Thyroid gland (tissue), 4 donors: ENCODE measurements at places on chromosomes 4 and X. TPM values are rescaled to one million over a fixed set of nuclear protein-coding genes. Genes with fewer than 3 reads are reported as not detected.
A peak's percentile ranks its signal among the peaks of the same experiment; 100 is the strongest.

Gene RPGR
- 22.6 TPM for total RNA-seq

Gene ARR3
- not detected for total RNA-seq

GRCh38 chr4:47930971-47931804 lies 16.8 kb upstream of the NFXL1 start:
- no peaks in the 10 kb centered on the region for H3K36me3 ChIP-seq
- no peaks in the 10 kb centered on the region for H3K4me1 ChIP-seq
- DNase-seq: peak; percentile 61
- H3K27ac ChIP-seq: peak overlapping the region; percentile 27
- no peaks in the 10 kb centered on the region for H3K27me3 ChIP-seq

Gene AASDH
- 16.6 TPM for total RNA-seq

- H3K27me3 ChIP-seq: no peaks in the 10 kb centered on the region
- no peak overlapping the region for H3K4me3 ChIP-seq
- H3K4me1 ChIP-seq: no peaks in the 10 kb centered on the region
- DNase-seq: no peak
These were observed 208.2 kb downstream of the TMA16 start for GRCh38 chr4:163702736-163703135.

Gene TDO2
- not detected for total RNA-seq

DNA sequence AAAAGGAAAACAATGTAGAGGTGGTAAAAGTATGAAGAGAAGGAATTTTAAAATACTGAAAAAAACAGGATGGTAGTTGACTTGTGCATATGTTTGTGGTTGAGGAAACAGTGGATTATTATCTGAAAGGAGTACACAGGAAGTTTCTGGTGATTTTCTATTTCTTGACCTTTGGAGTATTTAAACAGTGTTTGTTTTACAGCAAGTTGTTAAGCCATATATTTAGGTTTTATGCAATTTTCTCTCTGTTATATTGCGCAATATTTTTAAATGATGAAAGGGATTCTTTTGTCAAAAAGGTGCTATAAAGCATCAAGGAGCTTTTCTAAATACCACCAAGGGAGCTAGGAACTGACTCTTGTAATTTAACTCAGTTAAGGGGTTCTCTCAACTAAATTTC lies 343.1 kb upstream of the MAOA start:
- H3K36me3 ChIP-seq: no peaks in the 10 kb centered on the region
- H3K4me3 ChIP-seq: no peak overlapping the region
- no peaks in the 10 kb centered on the region for H3K27me3 ChIP-seq
- H3K27ac ChIP-seq: no peak overlapping the region

- no peaks in the 10 kb centered on the region for H3K36me3 ChIP-seq
- H3K27ac ChIP-seq: no peak overlapping the region
- no peaks in the 10 kb centered on the region for H3K4me1 ChIP-seq
- DNase-seq: no peak
These were observed 33.5 kb downstream of the SNX25 start for GRCh38 chr4:185242749-185243533.

- no peak for DNase-seq
- no peak overlapping the region for H3K4me3 ChIP-seq
- no peak overlapping the region for H3K27ac ChIP-seq
- H3K27me3 ChIP-seq: no peaks in the 10 kb centered on the region
These were observed 44.2 kb downstream of the ABHD18 start for GRCh38 chr4:128009428-128009827.

DNA sequence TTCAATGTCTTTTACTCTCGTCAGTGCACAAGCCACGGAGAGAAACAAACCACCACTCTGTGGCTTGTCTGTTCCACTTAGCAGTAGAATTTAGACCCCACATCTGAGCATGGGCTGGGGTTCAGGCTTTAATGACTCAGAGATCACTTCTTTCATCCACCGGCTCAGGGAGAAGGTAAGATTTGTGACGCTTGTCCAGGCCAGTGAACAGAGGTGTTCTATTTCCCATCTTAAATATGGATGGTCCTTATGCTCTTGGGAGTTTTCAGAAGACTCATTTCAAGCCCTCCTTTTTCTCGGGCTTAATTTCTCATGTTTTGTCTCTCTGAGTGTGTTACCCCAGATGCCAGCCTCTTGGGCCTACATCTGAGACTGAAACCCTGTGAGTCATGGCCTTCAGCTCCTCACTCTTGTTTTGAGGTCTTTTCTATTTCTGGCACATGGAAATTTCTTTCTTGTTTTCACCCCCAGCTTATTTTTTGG lies 127.4 kb upstream of the SFRP2 start:
- H3K4me3 ChIP-seq: no peak overlapping the region
- H3K27me3 ChIP-seq: no peaks in the 10 kb centered on the region
- no peak overlapping the region for H3K27ac ChIP-seq
- H3K36me3 ChIP-seq: no peaks in the 10 kb centered on the region
- no peak for DNase-seq

DNA sequence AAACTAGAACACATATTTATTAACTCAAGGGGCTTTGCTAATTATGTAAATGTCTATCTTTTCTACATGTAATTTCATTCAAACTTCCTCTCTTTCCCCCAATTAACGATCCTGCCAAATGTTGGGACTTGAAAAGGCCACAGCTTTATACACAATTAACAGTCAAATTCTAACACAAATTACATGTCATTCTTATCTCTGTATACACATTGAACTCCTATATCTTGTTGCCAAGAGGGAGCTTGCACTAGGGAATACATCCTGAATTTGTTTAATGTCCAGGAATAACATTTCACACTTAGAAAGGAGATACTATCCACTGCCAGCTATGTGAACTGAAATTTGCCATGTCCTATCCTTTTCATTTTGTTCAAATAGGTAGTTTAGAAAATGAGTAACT lies 38.9 kb upstream of the MAB21L2 start:
- no peak overlapping the region for H3K4me3 ChIP-seq
- no peak overlapping the region for H3K27ac ChIP-seq
- H3K36me3 ChIP-seq: no peaks in the 10 kb centered on the region
- H3K27me3 ChIP-seq: no peaks in the 10 kb centered on the region
- no peak for DNase-seq
- no peaks in the 10 kb centered on the region for H3K4me1 ChIP-seq

DNA sequence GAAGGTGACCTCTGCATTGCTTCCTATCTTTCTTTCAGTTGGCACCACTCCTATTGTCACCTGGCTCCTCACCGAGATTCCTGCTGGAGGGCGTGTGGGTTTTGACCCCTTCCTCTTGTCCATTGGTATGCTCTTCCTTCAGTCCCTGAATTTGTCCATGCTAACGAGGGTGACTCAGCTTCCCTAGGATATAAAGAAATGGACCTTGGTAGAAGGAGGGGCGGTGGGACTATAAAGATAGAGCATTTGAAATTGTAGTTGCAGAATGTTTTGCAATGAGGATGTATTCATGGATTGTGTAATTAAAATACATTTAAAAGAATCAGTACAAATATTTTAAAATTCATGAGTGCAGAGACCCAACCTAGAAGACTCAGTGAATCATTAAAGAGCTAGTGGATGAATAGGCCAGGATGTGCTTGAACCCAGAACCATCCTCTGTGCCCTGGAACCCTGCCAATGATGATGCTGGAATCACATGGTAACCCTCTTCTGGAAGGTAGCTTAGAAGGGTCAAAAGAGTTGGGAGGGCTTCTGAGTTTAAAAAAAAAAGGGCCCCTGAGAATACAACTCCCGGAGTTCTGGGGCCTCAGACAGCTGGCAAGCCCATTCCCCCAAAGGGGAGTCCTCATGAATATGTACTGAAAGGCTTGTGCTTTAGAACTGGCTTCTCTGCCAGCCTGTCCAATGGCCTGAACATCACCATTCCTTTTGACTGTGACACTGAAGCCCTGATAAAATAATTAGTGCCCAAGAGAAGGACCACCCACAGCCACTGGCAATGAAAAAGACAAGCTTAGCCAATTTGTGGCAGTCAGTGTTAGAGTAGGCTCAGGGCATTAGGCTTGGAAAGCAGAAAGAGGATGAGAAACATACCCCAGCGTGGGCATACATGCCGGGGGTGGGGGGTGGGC lies 8.0 kb downstream of the XPNPEP2 start:
- H3K4me3 ChIP-seq: no peak overlapping the region
- no peaks in the 10 kb centered on the region for H3K4me1 ChIP-seq
- no peak for DNase-seq
- H3K27me3 ChIP-seq: no peaks in the 10 kb centered on the region
- H3K36me3 ChIP-seq: no peaks in the 10 kb centered on the region
